ENCODE measurements at places on chromosomes 7 and 10.

DNA sequence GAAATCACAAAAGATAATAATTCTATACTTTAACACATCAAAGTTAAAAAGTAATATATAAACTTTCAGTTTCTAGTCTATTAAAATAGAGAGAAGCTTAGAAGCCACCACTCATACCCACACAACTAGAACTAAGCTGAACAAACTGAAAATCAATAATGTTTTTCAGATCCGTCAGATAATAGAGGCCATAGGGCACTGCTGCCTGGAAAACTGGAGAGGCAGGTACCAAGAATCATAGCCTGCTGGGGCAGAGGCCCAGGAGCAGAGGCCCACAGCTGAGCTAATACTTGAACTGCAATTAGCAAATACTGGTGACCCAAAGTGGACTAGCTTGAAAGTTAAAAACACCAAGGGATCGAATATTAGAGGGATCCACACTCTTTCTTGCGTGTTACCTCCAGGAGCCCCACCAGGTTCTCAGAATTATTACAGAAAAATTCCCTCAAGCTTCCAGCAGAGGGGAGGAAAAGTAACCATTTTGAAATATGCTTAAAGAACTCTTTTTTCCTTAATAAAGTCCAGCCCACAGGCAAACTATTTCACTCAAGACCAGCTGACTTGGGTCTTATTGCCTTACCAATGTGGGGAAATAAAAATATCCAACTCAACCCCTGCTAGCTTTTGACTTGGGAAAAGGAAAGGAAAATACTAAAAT is 774.1 kb upstream of the IGFBP3 start:
- no peak for DNase-seq

GRCh38 chr10:73865459-73866442 is 8.6 kb downstream of the CAMK2G start:
- DNase-seq = peak; percentile 68

DNA sequence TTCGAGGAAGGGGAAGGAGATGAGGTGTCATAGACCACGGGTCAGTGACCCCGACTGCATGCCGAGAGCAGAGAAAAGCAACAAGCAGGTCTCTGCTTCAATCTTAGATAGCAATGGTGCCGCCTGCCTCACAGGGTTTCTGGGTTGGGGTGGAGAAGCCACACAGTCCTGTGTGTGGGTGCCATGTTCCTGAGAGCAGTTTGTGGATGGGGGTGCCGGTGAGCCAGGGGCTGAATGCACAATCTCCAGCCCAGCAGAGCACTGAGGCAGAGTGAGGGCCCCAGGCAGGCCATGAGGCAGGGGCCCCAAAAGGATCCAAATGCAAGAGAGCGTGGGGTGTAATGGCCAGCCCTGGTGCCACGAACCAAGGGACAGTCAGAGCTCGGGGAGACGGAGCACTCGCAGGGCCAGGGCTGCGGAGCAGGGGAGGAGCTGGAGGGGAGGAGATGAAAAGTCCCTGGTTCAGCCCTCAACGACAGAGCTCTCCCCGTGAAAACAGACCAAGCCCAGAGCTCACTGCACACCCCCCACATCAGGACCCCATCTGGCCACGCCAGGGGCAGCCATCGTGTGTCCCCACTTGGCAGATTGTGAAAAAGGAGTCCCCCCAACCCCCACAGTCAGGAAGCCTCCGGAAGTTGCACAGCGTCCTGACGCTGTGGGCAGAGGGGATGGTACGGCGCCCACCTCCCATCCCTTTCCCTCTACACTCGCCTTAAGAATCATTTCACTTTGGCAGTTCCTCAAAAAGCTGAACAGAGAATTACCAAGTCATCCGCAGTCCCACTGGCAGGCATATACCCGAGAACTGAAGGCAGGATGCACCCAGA is 19.9 kb downstream of the WDR86 start:
- DNase-seq = no peak

DNA sequence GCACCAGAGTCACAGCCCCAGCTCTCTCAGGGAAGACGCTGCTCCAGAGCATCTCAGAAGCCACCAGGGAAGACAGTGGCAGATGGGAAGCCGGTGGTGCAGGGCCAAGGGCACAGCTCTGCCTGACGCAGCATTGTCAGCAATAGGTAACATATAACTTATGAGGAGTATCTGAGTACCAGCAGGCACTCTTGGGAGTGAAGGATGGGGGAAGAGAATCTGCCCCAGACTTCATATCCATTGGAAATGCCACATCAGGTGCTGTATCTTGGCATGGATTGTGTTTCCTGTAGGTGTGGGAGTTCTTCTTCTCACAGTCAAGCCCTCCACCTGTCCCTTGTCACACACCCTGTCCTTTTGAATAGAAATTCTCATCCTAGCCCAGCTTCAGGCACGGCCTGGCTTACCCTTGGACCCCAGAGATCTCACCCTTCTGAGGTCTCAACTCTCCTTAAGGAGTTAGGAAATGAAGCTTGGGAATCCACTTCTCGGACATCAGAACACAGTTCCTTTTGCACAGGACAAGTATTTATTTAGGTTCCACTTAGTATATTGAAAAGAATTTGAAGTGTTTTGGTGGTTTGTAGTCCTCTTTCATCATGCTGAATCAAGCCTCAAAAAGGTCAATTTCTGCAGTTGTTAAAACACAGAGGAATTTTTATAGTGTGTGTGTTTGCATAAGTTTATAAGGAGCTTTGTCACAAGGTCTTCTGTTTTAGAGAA is 9.9 kb downstream of the EPDR1 start:
- DNase-seq = no peak

DNA sequence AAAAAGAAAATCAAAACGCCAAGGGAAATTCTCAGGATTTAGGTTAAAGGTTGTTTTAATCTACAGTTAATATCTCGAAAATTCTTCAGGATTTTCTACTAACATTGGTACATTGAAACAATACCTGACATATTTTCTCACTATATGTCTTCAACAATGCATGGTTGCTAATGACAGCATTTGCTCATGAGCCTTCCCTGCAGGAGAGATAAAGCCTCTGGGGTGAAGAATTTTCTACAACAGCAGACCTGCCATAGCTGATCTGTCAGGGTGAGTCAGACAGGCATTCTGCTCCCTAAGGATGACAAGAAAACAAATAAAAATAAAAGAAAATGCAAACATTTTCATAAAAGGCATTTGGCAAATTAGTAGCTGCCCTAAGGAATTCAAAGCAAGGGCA is 11.7 kb upstream of the GPR37 start:
- no peak for DNase-seq

- no peak for DNase-seq
Measured at GRCh38 chr7:132533916-132534315, 42.4 kb downstream of the PLXNA4 start.

- DNase-seq = no peak
Measured at GRCh38 chr10:4125776-4126175, 340.8 kb upstream of the KLF6 start.

GRCh38 chr10:124279298-124279697 is 139.4 kb downstream of the OAT start:
- DNase-seq = no peak
